ENCODE measurements at places on chromosomes 2 and 18.

- DNase-seq, result no peak
Observed at GRCh38 chr2:11876889-11877288, 130.5 kb downstream of the LPIN1 start.

GRCh38 chr2:235949567-235950472 lies 218.4 kb downstream of the GBX2 start:
- DNase-seq, result no peak

GRCh38 chr2:97734061-97735051 lies 21.0 kb downstream of the ZAP70 start:
- DNase-seq, result no peak

DNA sequence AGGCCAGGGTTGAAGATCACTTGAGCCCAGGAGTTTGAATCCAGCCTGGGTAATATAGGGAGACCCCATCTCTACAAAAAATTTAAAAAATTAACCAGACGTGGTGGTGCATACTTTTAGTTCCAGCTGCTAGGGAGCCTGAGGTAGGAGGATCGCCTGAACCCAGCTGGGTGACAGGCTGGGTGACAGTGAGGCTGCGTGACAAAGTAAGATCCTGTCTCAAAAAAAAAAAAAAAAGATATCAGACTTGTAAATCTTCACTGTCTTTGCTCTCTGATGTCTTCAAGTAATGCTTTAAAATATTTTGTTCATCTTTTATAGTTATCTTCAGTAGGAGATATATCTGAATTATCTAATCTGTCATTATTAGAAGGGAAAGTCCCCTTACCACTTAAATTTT lies 10.5 kb downstream of the CAMKMT start:
- no peak for DNase-seq

DNA sequence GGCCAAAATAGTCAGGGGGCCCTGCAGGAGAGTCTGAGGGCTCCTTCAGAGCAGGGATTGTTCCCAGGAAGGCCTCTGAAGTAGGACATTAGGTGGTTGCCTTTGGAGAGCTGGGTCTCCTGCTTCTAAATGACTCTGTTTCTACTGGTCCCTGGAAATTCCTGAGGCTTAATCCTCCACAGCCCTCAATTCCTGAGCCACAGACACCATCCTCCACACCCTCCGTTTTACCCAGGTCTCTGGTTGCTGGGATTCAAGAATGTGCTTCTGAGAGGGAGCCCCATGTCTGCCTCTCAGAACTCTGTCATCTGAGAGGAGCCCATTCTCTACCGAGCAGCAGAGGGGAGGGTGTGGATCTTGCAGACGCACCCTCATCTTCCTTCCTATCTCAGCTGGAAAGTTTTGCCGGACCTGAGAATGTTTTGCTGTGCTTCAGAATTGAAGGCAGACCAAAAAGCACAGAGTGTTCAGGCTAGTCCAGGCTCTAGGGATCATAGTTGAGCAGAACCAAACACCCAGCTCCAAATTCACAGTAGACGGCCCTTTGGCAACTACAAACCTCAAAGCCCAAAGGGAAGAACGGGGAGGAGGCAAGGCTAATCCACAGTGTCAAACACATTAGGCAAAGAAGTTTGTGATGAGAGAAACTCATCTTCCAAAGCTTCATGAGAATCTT lies 8.1 kb downstream of the VIT start:
- DNase-seq, result no peak

DNA sequence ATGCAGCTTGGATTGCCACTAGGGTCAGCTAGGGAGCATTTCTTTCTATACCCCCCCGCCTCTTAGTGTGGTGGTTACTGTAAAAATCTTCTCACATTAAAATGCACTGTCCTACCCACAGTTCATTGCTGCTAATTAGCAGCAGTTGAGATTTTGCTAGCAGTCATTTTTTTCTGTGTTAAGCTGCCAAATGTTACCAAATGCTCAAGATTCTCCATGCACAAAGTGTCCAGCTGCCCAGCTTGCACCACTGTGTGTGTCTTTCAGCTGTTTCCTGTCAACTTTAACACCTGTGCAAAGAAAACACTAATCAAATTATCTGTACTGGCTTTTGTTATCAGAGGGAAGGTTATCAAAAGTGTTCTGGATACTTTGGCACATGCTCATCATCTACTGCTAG lies 679.3 kb downstream of the NR4A2 start:
- DNase-seq, result no peak

DNA sequence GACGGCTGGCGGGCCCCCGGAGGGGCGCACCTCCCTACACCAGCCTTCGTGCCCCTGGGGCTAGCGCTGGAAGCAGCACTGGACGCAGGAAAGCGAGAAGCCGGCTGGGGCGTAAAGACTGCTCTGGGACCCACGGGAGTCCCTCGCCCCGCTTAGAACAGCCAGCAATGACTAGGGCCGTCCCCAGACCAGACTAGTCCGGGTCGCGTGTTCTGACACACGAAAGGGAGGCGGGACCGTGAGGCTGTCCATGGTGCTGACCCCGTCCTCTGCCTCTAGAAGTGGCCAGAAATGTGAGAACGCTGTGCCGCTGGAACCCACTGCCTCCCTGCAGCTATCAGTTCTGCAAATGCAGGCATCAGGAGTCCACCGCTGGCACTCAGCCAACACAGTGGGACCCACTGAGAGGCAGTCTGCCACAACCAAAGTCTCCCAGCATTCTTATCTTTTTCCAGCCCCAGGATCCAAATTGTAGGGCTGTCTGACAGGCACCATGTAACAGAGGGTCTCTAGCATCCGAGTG lies at the start of gene UCN:
Gene UCN, minus strand, starts transcription at position 87 of the 523 bp plus-strand sequence. CDS start 550 bp downstream, outside the sequence.
- peak; percentile 54 for DNase-seq

DNA sequence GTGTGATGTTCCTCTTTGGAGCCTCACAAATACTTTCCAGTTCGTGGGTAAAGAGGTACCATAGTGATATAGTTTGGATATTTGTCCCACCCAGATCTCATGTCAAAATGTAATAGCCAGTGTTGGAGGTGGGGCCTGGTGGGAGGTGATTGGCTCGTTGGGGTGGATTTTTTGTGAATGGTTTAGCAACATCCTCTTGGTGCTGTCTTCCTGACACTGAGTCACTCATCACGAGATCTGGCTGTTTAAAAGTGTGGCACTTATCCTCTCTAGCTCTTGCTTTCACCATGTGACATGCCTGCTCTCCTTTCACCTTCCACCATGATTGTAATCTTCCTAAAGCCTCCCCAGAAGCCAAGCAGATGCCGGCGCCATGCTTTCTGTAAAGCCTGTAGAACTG lies 3.0 kb upstream of the CCDC93 start:
- no peak for DNase-seq

GRCh38 chr2:198186257-198186656 lies 381.9 kb downstream of the PLCL1 start:
- no peak for DNase-seq

DNA sequence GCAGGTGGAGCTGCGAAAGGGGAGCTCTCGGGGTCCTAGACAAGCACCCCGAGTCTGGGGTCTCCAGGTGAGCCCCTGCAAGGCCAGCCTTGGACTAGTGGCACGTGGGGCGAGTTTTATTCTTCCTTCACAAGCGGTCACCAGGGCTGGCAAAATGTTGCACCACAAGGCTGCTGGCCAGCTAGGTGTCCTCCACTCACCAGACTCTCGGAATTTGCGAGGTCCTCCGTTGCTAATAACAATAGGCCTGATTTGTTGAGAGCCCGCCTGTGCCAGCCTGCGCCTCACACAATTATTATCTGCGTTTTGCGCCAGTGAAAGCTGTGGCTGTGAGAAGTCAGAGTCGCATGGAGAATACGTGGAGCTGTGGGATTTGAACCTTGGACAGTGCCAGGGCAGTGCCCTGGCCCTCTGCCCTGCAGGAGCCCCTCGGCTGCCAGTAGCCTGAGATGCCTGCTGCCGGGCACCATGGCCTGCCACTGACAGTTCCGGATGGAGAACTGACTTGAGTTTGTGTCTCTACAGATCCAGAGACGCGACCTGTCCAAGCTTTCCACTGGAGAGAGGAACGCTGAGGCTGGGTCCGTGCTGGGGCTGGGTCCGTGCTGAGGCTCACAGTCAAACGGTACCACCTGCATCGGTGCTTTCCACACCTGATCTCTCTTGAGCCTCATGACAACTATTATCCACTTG lies 77.6 kb upstream of the ODC1 start:
- DNase-seq, result no peak

DNA sequence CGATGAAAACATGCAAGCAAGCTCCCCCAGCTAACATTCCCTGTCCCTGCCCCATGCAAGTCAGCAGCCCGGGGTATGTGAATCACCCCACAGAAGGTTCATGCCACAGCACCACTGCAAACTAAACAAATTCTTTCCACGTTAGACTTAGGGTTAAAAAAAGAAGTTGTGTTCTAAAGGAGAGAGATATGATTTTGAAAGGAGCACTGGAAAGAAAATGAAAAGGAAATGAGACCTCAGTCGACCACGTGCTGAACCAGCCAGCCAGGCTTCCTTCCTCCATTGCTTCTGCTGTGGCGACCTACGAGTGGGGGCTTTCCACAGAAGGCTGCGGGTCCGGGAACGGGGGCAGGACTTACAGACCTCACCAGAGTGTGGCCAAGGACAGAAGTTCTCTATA lies 52.0 kb downstream of the ARL4C start:
- DNase-seq, result no peak

DNA sequence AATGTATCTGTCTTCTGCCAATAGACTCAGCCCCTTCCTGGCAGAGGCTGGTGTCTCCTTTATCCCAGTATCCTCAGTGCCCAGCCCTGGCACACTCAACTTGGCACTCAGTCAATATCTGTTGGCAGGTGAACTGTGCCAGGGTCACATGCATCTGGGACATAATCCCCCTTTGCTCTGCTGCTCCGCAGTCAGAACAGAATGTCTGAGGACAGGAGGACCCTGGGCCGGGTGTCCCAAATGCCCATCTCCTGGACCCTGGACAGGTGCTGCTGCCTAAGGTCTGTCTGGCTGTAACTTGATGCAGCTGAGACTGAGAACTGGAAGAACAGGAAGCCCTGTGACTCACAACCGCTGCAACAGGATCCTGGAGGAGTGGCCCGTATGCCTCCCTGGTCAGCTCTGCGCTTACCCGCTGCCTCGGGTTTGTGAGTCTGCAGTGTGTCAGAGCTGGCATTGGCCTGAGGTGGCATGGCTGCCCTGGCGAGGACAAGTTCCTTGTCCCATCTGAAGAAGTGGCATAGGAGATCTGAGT lies 11.4 kb downstream of the HK2 start:
- DNase-seq, result peak; percentile 30

DNA sequence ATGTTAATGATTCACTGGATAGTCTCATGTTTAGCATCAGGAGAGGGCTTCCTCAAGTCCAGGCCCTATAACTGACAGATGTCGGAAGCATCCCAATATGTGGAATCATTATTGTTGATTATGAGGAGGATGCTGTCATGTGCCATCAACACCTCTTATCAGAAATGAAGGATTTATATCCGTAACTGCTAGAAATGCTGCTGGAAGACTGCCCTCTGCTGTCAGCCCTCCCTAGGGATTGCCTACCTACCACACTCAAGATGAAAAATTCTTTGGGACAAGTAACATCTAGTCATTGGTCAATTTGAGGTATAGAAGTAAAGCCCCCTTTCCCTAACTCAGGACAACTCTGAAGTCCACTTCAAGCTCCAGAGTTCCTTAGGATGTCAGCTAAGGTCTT lies 1166.5 kb upstream of the NXPH2 start:
- DNase-seq, result no peak

GRCh38 chr2:230077851-230078547 lies 9.3 kb upstream of the SLC16A14 start:
- DNase-seq, result no peak

DNA sequence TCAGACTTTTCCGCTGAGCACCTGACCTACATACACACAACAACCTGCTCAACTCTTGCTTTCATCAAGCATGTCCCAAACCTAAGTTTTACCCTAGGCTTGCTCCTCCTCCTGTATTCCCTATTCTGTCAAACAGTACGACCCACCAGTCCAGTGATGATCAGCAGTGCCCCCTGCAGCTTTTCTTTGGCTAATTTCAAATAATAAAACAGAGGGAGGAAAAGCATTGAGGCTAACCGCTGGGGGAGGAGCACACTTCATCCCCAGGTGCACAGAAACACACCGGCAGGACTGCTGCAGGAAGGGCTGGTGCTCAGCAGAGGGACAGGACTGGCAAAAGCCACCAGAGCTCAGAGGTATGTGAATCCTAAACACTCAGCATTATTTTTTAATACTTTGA lies 21.2 kb downstream of the E2F6 start:
- no peak for DNase-seq

GRCh38 chr2:3099860-3100234 lies 277.8 kb downstream of the EIPR1 start:
- no peak for DNase-seq

- DNase-seq, result no peak
Observed at GRCh38 chr2:189115126-189115525, 64.4 kb downstream of the COL5A2 start.

GRCh38 chr18:58438958-58439300 lies 190.0 kb downstream of the ALPK2 start:
- no peak for DNase-seq

GRCh38 chr2:105446501-105446900 lies 47.6 kb upstream of the FHL2 start:
- DNase-seq, result no peak

- DNase-seq, result no peak
Observed at GRCh38 chr18:2381539-2381938, 189.8 kb downstream of the METTL4 start.

DNA sequence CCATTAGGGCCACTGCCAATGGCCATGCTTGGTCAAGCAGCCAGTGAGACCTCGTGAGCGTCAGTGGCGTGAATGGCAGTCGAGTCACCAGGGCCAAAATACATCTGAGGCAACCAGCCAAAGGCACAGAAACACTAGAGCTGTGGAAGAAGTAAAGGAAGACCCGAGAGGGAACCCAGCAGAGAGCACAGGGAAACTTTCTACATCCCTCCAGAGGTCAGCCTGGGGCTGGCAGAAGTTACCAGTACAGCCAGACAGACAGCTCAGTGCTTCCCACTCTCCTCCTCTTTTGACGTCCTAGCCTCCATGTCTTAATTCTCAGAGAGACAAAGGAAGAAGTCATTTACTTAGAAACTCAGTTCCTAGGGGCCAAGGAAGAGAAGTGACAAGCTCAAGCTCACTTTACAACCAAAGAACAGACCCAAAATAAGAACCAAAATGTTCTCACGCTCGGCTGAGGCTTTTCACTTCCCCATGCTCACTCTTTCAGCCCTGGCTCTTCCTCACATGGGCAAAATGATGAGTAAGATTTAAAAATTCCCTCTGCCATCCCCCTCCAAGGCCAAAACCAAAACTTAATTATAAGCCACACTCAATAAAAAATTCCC lies 8.7 kb downstream of the CYRIA start:
- no peak for DNase-seq

GRCh38 chr2:98004613-98005012 lies 8.9 kb upstream of the TMEM131 start:
- no peak for DNase-seq

- no peak for DNase-seq
Observed at GRCh38 chr2:189841019-189841418, 56.8 kb downstream of the PMS1 start.

All from right renal pelvis (tissue), 4 donors.